CD4-positive, alpha-beta T cell (primary cell): ENCODE measurements at places on chromosomes 2 and 18. TPM values are rescaled to one million over a fixed set of nuclear protein-coding genes. Genes with fewer than 3 reads are reported as not detected.

TSPYL6 gene
- total RNA-seq = not detected

C2orf66 gene
- not detected for total RNA-seq

POMC gene
- total RNA-seq = 4.5 TPM

DNA sequence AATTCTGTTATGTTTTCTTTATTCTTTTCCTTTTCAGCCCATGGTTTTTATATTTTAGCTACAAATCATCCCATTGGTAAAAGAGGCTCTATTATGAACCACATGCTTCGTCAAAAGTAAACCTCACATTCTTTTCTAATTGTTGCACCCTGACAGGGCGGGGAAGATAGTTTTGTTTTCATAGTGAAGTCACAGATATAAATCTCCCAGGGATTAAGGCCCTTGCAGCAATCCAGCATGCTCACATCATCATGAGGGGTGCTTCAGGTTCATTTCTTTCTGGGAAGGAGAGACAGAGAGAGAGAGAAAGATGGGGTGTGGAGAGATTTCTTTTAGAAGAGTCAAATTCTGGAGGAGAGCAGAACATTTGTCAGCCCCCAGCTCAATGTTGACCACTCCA is 124.5 kb upstream of the CDC42EP3 start:
- no peak for DNase-seq

GRCh38 chr2:68556381-68556780 is 87.0 kb upstream of the PROKR1 start:
- DNase-seq = no peak

GRCh38 chr2:224101820-224102630 is 62.9 kb upstream of the SERPINE2 start:
- DNase-seq = no peak
